Activated CD8-positive, alpha-beta memory T cell treated with anti-CD3 and anti-CD28 coated beads for 1 hour (primary cell): ENCODE measurements at places on chromosomes 1 and 21.

GRCh38 chr1:207946756-207947155, 35.8 kb upstream of the CD34 start:
- DNase-seq = no peak

DNA sequence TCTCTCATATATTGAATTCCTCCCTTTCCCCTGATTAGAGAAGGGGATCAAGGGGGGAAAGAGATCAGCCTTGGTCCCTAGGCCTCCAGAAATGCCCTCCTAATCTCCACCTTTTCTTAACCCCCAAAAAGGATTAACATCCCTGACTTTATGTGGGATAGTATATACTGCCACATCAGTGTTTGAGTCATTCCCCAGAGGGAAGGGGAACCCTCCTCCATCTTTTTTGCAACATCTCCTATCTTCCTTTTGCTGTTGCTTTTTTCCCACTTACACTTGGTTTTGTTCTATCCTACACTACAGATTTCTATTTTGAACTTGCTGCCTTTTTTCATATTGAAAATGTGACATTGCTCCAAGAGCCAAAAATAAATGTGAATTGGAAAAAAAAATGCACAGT, 65.4 kb upstream of the PODN start:
- DNase-seq = no peak

DNA sequence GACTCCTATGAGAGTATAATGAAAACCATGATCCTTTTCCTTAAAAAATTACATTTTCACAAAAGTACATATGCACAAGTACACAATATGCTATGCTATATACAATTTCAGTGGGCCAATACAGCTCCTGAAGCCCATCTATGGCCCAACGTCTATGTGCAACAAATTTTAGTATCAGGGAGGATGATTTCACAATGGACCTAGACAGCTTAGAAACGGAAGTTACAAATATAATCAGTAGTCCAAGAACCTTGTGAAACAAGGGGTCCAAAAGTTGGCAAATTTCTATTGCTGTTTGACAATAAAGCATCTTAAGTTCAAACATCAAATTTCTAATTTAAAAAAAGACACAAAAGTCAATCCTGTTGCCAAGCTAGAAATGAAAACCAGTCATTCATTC, 87.0 kb downstream of the DPYD start:
- no peak for DNase-seq

GRCh38 chr1:235607284-235607683, 42.3 kb downstream of the GNG4 start:
- DNase-seq = no peak

- DNase-seq = no peak
Measured at GRCh38 chr1:52461821-52462220, 57.4 kb downstream of the PRPF38A start.

DNA sequence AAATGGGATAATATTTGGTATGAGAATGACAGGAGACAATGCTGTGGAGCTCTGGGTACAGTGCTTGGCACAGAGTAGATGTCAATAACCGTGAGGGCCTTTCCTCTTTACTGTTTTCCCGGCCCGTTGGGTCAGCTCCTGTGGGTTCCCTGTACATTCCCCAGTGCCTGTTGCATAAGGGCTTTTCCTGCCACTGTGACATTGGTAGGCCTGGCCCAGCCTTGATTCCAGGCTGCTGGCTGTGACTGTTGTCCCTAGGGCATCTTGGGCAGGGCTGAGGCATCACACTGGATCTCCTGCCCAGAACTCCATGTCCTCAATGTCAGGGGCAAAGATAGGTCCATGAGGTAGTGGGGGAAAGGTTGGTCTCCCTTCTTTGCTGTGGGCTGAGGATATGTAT, 25.8 kb upstream of the MYCL start:
- DNase-seq = no peak

DNA sequence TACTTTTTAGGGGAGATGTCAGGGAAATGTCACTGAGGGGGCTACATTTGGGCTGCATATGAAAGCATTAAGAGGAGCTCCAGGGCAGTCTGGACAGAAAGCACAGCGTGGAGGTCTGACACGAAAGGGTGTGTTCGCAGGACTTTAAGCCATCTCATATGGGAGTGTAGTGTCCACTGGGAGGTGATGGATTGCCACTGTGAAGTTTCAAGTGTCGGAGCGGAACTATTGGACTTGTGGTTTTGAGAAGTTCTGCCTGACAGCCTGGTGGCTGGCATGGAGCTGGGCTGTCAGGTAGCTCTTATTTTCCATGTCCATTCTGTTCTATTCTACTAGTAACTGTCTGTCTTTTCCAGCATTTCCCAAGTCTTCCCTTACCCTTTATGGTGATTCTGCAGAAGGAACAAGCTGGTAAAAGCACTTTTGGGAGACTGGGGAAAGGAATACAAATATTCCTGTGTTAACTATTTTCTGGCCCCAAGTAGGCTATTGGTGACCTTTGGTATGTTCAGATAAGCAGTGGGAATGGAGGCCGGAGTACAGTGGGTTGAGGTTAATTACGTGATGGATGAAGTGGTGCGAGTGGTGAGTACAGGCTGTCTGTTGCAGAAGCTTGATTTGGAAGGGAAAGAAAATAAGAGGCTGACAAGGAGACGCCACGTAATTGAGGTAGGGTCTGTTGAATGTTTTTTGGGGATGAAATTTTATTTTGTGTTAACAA, 19.3 kb downstream of the B3GALT5 start:
- no peak for DNase-seq

DNA sequence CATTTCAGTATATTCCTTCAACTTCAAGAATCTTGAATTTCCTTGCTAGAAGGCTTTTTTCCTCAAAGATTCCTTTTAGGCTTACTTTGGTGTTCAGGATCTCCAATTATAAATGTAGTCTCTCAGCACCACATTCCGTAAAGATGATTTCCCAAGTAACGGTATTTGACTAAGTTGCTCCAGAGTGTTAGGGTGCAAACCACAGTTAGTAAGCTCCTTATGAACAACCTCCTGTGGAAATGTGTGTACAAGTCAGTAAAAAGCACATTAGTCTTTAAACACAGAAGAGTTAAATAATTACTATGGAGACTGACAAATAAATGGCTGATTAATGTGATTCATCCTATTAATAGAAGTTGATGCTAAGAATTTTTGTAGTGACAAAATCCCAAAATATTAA, 10.3 kb downstream of the DONSON start:
- no peak for DNase-seq

DNA sequence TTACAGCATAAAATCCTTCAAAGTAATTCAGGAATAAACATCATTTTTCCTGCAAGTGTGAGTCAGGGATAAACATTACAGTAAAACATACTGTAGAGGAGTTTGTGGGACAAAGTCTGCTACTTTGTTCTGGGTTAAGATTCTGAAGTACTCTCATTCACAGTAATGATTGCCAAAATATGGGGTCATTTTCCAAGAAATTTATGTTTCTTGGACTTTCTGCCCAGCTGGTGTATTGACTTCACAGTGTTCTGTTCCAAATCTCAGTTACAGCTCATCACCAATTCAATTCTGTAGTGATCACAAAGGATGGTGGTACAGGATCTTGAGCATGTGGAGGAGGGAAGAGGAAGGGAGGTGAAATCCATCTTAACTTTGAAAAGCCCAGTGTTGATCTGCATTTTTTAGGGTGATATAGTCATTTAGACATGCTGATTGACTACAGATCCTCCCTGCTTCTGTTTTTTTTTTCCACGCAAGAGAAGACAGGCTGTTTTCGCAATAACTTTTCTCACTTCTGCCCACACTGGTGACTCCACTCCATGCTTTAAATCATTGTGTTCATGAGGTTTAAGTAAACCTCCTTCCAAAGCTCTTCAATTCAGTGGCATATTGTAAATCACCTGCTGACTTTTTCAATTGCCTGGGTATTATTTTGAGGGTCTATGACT, 60.4 kb upstream of the C1orf53 start:
- DNase-seq = no peak

DNA sequence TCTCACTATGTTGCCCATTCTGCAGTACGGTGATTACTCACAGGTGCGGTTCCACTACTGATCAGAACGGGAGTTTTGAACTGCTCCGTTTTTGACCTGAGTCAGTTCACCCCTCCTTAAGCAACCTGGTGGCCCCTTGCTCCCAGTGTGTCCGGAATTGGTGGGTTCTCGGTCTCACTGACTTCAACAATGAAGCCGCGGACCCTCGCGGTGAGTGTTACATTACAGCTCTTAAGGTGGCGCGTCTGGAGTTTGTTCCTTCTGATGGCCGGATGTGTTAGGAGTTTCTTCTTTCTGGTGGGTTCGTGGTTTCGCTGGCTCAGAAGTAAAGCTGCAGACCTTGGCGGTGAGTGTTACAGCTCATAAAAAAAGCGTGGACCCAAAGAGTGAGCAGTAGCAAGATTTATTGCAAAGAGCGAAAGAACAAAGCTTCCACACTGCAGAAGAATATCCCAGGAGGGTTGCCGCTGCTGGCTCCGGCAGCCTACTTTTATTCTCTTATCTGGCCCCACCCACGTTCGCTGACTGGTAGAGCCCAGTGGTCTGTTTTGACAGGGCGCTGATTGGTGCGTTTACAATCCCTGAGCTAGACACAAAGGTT, 17.6 kb upstream of the PARP1 start:
- DNase-seq = no peak

GRCh38 chr1:97875996-97876395, 44.8 kb downstream of the DPYD start:
- DNase-seq = no peak
